T-helper 9 cell (primary cell): ENCODE measurements at places on chromosomes 6 and 20.

DNA sequence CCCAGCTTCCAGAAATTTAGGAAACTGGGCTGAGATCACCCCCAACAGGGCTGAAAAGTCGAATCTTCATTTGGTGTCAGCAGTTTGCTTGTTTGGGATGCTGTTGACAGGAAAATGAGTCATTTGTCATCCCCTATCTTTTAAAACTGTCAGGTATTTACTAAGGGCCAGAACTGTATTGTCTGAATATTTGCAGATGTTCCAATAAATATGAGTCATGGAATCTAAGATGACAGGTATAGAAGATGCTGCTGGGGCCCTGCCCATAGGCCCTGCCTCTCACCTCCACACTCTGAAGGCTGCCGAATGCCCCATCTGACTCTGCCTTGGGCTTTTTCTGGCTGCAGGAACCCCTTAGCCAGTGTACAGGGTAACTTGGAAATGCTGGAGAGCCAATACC is 3.9 kb downstream of the ETV7 start:
- no peak for DNase-seq

DNA sequence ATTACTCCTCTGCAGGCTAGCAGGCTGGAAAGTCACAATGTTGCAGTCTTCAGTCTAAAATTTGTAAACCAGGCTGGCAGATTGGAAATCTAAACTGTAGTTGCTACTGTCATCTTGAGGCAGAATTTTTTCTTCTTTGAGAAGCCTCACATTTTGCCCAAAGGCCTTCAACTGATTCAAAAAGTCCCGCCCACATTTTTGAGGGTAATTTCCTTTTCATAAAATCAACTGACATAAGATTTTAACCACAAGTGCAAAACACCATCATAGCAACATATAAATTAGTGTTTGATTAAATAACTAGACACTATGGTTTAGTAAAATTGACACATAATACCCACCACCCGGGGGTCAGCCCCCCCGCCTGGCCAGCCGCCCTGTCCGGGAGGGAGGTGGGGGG is 28.4 kb downstream of the HLA-C start:
- DNase-seq: no peak

DNA sequence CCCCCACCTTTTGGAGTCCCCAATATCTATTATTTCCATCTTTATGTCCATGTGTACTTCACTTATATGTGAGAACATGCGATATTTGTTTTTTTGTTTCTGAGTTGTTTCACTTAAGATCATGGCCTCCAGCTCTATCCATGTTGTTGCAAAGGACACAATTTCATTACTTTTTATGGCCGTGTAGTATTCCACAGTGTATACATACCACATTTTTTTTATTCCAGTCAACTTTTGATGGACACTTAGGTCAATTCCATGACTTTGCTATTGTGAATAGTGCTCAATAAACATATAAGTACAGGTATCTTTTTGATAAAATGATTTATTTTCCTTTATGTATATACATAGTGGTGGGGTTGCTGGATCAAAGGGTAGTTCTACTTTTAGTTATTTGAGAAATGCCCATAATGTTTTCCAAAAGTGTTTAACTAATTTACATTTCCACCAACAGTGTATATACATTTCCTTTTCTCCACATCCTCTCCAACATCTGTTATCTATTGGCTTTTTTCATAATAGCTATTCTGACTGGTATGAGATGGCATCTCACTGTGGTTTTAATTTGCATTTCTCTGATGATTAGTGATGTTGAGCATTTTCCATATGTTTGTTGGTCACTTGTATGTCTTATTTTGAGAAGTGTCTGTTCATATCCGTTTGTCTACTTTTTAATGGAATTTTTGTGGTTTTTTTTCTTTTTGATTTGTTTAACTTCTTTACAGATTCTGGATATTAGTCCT is 34.0 kb upstream of the COL10A1 start:
- DNase-seq: no peak

- DNase-seq: no peak
Measured at GRCh38 chr6:170199716-170200115, 91.2 kb downstream of the DLL1 start.

DNA sequence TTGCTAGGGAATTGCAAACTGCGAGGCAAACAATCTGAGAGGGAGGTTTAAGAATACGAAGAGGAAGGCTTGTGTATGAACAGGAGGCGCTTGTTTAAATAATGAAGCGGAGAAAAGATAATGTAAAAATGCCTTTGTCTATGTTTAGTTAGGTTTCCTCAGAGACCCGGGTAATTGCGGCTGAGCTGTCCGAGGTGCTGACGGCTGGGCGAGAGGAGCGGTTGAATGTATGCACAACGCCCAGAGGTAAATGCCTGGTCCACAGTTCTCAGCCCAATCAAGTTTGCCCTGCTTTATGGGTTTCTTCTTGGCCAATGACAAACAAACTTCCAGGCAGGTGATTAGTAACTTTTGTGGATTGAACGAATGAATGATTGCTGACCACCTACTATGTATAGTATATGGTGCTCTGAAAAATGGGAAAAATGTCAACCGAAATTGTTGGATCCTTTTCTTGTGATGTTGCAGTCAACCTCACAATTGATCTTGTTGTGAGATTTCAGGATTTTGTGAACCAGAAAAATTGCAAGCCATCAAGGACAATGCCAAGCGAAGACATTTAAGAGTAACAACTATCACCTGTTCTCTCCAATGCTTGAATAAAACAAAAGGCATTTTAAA is 38.3 kb upstream of the SLC32A1 start:
- peak; percentile 16 for DNase-seq

- no peak for DNase-seq
Measured at GRCh38 chr20:17566345-17566744, 3.5 kb upstream of the DSTN start.

- no peak for DNase-seq
Measured at GRCh38 chr20:62069741-62070216, 4.1 kb upstream of the TAF4 start.

GRCh38 chr20:49979030-49979832 is 3.5 kb upstream of the SNAI1 start:
- peak; percentile 69 for DNase-seq

GRCh38 chr6:166221040-166221439 is 53.4 kb upstream of the TBXT start:
- no peak for DNase-seq

DNA sequence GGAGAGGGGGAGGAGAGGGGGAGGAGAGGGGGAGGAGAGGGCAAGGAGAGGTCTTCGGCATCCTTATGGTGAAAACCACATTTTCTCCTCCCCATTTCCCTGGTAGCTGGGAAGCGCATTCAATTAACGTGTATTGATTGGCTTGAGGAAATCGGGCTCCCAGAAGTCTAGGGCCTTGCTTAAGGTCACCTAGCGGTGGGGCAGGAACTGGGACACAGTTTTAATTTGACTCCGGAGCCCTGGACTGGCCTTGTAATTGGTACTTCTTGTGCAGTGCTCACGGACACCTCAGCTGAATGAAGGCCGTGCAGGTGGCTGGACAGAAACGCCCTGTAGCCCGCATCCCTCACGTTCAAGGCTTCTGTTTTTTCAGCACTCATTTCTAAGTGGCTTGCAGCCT is 42.8 kb downstream of the CTCFL start:
- no peak for DNase-seq

- no peak for DNase-seq
Measured at GRCh38 chr20:19528286-19529030, 229.6 kb upstream of the RIN2 start.

DNA sequence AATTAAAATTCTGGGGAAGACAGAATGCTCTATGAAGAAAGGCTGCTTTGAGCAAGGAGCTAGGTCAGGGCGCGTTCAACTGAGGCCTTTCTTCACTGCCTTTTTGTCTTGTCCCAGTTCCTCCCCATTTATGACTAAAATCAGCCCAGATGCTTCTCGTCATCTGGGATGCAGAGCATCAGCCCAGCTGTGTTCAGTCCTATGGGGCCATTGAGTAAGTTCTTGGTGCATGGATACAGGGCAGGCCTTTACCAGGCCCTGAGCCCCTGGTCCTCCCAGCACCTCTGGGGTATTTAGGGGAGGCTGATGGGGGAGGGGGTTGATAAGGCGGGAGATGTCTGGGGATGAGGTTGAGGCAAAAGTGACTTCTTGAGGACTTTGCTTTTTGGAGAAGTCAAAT is 55.7 kb downstream of the PTPN1 start:
- no peak for DNase-seq

DNA sequence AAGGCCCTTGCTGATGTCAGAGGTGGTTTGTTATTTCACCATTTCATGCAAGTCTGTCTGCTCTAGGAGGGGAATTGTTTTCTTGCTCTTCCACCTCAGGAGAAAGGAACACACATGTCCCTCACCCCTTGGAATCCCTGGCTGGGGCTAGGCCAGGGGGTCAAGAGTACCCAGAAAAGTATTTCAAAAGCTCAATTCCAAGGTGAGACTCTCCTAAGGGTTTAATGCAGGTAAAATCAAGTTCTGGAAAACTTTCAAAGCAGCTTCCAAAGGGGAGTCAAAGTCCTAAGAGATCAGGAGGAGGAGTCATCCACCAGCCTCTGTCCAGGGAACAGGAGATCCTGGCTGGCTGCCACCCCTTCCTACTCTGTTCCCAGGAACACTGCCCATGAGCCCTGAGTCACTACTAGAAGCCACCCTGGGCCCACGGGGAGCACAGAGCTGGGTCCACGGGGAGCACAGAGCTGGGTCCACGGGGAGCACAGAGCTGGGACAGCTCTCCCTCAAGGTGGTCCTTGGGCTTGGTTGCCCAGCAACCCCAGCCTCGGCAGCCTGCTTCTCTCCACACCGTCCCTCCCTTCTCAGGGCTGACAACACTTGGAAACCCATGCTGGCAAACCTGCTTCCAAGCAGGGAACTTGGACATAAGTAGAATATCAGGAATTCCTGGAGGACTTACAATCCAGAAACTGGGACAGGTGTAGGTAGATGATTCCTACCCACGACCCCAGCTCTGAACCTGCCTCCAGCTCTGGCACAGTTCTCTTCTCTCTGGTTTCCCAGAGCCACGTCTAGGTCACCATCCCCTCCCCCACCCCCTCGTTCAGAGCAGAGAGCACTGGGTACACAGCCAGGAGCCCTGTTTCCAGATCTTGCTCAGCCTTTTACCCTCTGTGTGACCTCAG is 35.3 kb upstream of the CDKN1A start:
- no peak for DNase-seq

- DNase-seq: no peak
Measured at GRCh38 chr6:34644716-34645115, 51.9 kb downstream of the ILRUN start.

DNA sequence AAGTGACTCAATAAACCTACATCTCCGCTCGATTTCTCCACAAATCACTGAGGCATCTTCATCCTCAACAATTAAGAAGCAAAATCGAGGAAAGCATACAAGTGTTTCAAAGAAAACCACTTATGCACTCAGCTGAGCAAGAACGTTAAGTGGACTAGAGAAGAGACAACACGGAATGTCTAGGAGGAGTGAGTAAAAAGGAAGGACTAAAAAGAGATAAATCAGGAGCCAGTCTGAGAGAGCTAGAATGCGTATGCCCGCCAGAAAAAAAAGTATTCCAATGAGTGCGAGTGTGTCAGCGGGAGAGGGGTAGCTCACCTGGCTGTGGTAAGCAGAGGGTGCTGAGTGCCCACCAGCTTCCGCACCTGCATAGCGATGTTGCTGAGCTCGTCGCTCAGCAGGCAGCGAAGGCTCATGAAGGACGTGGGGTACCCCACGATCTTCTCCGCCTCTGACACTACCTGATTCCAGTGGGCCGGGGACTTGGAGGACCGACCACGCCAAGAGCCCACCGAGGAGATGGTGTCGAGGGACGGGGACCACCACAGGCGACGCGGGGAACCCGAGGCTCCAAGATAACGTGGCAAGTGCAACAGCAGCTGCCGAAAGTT is 587 bp downstream of the PDSS2 start:
- peak; percentile 3 for DNase-seq
